Urothelium cell line (cell line): ENCODE measurements at places on chromosomes 5 and 9.
A peak's percentile ranks its signal among the peaks of the same experiment; 100 is the strongest.

GRCh38 chr9:69768716-69769115, 8.9 kb upstream of the PTAR1 start:
- DNase-seq, result no peak

DNA sequence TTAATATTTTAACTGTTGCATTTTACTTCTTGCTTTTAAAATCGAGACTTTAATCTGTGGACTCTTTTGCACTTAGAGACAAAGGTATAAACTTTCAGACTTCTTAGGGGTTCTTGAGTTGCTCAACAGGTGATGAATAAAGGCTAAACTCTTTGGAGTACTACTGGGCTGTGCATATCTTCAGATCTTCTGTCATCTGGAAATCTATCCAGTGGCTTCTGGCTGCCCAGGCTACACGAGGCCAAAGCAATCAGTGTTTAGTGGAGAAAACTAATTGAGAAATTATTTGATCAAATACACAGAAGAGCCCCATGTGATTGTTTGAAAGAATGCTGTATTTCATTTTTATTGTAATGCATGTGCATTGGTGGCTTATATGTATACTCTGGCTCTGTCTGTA, 146.1 kb downstream of the PBX3 start:
- no peak for DNase-seq

GRCh38 chr5:78286290-78286689, 8.2 kb downstream of the AP3B1 start:
- no peak for DNase-seq

GRCh38 chr5:54398191-54398590, 57.3 kb upstream of the HSPB3 start:
- DNase-seq, result no peak

GRCh38 chr5:172772112-172772906, 1.3 kb upstream of the DUSP1 start:
- peak; percentile 75 for DNase-seq

DNA sequence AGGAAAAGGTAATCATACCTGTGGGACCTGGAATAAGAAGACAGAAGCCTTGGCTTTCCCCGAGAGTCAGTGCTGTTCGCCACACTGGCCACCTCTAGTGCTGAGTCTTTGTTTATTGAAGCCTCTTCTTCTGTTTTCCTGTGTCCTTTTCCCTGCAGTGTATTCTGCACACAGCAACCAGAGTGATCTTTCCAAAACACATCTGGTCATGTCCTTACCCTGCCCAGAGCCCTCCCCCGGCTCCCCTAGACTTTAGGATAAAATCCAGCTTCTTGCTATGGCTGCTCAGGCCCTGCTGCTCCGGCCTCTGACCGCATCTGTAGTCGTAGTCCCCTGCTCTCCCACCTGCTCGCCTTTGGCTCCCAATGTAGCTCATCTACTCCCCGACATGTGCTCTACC, 28.3 kb downstream of the GALNT10 start:
- DNase-seq, result no peak

GRCh38 chr5:129652349-129653056, 95.4 kb upstream of the MINAR2 start:
- no peak for DNase-seq

DNA sequence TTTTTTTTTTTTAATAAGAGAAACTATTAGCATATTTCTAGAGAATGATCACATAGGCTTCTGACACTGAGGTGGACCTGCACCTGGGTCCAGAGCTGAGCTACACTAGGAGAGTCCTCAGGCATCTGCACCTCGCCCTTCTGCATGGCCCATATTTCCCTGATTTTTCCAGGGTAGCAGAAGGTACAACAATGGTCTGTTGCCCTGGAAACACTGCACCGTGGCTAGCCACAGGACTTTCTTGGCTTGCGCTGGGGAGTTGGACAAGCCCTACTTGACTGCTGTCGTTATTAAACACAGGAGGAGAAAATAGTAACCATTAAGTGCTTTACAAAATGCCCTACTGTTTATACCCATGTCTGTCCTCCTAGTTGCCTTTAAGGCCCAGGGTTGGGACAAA, 615.7 kb upstream of the MEF2C start:
- DNase-seq, result no peak

- DNase-seq, result no peak
Observed at GRCh38 chr5:155822177-155822576, 504.8 kb upstream of the SGCD start.

- no peak for DNase-seq
Observed at GRCh38 chr9:98862936-98863335, 55.5 kb downstream of the GALNT12 start.

DNA sequence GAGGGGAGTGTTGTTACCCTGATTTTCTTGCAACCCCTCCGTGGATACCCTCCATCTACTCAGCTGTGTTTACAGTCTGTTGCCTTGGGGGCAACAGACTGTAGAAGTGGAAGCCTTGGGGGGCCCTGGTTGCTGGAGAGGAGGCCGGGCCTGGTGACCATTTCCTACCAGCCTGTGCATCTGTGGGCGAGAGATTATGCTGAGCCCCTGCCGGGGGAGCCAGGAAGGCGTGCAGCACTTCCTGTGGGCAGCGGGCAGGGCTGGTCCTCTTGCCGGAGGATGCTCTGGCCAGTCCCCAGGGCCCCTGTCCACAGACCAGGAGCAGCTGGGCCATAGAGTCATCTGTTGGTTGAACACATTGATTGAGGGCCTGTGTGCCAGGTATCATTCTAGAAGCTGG, 11.1 kb downstream of the ERGIC1 start:
- no peak for DNase-seq

DNA sequence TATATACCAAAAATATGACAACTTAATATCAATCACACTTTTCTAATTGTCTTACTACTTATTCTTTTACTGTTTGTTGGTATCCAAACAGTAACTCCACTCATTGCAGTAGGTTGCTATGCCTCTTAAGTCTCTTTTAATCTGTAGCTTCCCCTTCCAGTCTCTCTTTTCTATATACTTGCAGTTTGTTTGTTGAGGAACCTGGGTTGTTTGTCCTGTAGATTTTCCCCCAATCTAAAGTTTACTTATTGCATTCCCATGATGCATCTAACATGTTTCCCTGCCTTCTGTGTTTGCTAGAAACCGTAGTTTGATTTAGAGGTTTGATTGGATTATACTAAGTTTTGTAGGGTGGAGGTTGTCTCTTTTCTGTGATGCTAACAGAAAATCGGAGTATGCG, 10.6 kb downstream of the PDE8B start:
- no peak for DNase-seq

- DNase-seq, result no peak
Observed at GRCh38 chr9:127541865-127542264, 70.2 kb upstream of the STXBP1 start.

DNA sequence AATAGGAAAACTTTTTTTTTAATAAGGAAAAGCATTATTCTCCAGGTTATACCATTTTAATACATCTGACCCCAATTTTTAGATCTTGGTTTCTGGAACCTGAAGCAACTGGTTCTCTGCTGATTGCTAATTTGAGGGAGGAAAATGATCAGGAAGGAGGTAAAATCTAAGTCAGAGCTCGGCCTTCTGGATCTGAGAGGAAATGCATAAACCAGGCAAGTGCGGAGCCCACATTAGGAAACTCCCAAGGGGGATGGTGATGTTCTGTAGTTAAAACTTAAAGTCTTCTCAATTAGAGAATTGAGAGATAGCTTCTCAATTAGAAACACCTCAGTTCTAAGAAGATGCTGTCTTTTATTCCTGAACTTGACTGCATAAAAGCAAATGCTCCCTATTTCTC, 113.5 kb downstream of the TSSK1B start:
- DNase-seq, result no peak

DNA sequence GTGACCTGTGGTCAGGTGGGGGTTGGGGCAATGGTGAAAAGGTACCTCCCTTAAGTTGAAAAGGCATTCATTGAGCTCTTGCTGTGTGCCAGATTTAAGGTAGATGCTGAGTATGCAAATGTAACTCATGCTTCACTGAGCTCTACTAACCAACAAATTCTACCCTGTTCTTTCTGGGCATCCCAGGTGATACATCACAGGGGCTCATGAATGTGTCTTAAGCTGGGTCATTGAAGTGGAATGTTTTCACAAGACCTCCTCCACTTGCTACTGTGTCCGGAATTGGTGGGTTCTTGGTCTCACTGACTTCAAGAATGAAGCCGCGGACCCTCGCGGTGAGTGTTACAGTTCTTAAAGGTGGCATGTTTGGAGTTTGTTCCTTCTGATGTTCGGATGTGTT, 362.8 kb upstream of the ZNF462 start:
- no peak for DNase-seq

DNA sequence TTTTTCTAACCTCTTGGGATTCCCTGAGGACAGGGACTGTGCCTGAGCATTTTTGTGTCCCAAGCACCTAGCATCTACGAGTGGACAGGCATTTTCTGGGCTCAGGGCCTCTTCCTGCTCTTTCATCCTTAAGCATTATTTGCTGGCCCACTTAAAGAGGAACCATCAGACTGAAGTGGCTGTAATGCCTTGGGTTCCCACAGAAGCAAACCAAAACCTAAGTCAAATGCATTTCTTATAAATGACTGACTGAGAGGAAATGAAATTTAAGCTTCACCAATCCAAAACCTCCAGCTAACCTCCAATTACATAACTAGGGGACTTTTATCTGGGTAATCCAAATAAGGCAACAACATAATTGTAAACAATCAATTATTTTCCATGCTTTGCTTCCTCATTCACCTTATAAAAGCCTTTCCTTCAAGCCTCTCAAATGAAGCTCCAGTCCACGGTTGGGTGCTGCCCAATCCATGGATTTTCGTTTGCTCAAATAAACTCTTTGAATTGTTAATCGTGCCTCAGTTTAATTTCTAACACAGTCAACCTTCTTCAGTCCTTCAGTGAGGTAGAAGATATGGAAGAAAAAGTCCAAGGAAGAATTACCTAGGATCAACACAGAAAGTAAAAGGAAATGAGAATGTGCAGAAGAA, 25.3 kb upstream of the SLC31A2 start:
- DNase-seq, result no peak

DNA sequence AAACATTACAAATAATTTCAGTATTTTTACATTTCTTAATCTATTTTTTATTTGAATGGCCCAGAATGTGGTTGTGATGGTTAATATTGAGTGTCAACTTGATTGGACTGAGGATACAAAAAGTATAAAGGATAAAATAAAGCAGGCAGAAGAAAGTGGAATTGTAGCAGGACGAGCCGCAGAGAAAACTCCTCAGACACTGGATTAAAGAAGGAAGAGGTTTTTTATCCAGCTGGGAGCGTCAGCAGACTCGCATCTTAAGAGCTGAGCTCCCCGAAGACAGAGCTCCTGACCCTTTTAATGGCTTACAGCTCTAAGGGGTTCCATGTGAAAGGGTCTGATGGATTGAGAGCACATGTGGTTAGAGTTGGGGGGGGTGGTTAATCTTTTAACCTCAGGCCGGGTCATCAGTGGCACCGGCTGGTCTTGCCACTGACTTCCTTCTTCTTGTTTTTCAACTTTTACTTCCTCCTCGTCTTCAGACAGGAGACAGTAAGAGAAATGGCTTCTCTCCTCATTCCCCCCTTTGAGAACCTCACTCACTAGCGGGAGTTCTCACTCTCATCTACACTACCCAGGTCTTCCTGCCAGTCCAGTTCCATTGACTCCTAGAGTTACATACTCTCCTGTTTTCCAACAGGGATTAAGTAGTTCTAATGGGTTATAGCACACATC, 80.0 kb downstream of the TMEM161B start:
- no peak for DNase-seq

DNA sequence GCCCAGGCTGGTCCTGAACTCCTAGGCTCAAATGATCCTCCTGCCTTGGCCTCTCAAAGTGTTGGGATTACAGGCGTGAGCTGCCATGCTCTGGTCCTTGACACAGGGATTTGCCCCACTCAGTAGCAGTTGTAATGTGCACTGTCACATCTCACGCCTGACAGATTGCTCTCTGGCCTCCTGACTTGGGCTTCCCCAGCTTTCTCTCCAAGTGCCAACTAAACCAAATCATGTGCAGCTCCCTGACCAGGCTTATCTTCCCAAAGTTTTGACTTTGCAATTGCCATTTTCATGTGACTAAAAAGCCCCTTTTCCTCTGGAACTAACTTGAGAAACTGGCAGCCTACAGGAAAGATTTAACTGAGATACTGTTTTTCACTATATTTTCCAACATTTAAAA, 10.7 kb downstream of the RPL26L1 start:
- DNase-seq, result no peak

- DNase-seq, result no peak
Observed at GRCh38 chr9:116345817-116346216, 192.2 kb downstream of the PAPPA start.

GRCh38 chr5:16934123-16934522, 2.0 kb downstream of the MYO10 start:
- DNase-seq, result peak; percentile 72

DNA sequence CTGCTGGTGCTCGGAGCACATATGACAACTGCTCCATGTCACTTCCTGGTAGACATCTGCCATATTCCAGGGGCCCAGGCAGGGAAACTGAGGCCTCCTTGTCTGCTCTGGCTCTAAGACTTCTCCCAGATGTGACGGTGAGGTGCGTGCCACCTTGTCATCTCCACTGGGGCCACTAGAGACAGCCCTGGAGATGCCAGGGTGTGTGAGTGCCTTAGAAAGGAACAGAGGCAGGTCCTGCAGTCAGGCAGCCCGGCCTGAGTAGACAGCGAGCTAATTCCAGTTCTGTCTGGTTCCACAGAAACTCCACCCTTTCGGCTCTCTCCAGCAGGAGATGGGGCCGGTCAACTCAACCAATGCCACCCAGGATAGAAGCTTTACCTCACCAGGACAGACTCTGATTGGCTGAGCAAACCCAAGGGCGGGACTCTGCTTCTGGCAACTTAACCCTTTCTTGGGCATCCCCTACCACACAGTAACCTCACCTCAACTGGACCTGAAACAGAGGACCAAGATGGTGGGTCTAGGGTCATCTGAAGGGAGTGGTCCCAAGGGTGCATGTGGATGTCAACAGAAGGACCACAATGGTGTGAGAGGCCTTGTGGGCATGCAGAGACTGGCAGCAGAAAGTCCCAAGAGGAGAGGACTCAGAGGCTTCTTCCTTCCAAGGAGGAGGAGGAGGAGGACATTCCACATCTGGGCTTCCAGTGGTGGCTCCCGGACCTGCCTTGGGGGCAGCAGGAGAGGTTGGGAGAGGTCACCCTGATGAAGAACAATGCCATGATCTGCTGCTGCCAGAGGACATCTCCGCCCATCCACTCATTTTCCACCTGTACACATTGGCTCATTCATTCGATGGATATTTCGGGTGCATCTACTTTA, 77.7 kb downstream of the RGS3 start:
- DNase-seq, result no peak

GRCh38 chr5:3268760-3269330, 326.8 kb upstream of the IRX1 start:
- no peak for DNase-seq

DNA sequence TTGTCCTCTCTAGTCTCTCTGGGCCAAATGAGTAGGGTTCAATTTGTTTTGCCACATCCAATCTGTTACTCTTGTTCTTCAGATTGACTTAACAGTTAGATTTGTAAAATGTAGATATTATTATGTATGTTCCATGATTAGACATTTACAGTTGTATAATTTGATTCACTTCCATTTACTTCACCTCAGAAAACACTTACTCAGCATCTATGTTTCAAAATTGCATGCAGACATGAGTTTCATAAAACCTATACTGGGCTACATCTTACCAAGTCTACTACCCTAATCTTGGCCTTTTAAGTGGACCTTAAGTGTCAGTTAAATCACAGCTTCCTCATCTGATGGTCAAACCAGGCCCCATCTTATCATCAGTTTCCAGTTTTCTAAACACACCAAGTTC, 1181.2 kb upstream of the CDH9 start:
- DNase-seq, result no peak

GRCh38 chr5:98599016-98599415, 174.4 kb upstream of the RGMB start:
- DNase-seq, result no peak
